ENCODE measurements at places on chromosomes 1 and 21.

DNA sequence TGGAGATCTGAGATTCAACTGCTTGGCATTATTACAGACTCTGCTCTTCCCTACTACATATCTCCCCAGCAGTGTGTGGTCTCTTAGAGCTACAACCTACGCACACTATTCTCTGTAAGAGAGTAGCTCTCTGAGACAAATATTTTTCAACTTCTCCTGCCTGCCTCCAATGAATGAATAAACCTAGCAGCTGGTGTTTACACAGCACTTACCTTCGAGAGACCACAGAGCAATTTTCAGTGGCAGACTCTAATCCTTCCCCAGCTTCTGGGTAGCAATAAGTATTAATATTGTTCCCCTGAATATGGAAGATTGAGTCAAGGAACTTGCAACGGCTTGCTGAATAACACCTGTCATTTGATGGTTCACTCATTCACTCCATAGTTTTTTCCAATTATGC lies 350.9 kb upstream of the SPAG17 start:
- no peak for DNase-seq

DNA sequence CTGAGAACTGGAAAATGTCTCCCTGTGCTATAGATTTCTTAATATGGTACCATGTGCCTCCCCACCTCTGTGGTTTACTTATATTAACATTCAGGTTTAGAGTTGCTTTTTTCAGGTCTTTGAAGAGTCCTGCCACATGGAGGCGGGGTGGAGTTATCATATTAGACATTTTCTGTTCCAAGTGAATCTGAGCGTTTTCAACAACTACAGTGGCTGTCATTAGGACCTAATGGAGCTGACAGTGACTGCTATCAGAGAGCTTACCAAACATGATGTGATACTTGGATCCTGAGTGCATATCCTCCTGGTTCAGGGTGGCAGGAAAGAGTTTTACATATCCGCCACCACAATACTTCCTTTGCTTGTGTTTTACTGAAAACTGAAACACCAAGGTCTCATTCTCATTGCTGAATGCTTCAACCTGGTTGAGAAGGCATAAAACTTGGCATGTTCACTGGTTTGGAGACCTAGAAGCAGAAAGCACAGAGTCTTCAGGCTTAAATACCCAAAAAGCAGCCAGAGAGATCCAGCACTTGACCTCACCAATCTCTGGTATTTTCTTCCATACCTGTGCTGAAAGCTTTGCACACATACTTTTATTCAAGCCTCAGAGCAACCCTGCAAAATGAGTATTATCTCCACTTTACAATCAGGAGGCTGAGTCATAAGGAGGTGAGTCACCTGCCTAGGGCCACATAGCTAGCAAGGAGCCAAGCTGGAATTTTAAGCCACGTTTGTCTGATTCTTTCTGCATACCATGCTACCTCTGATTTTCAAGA lies 47.4 kb upstream of the OSBPL9 start:
- DNase-seq = peak; percentile 36

DNA sequence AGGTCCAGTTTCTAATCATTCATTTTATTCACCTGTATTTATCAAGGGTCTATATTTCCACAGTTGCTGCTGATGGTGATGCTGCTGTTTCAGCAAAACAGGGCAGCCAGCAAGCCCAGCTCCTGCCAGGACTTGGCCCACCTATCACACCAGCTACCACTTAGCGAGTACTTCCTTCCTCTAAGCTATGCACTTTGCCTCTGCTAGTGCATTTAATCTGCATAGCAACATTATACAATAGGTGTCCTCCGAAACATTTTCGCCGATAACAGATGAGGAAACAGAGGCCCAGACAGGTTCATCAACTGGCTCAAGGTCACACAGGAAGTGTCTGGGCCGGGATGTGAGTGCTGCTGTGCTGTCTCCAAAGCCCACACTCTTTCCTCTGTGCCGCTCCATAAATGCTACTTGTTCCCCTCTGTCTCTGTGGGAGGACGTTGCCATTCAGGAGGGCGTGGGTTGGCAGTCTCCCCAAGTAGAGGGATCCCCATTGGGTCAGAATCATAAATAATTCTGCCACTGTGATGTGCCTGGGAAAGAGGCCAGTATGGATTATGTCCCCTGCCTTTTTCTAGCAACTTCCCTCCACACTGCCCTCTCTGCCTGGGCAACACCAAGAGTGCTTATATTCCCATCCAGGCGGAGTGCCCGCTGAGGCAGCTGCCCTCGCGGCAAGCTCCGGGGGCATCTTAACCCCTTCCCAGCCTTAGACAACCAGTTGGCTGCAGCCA lies 9.4 kb upstream of the PLEKHA6 start:
- no peak for DNase-seq

DNA sequence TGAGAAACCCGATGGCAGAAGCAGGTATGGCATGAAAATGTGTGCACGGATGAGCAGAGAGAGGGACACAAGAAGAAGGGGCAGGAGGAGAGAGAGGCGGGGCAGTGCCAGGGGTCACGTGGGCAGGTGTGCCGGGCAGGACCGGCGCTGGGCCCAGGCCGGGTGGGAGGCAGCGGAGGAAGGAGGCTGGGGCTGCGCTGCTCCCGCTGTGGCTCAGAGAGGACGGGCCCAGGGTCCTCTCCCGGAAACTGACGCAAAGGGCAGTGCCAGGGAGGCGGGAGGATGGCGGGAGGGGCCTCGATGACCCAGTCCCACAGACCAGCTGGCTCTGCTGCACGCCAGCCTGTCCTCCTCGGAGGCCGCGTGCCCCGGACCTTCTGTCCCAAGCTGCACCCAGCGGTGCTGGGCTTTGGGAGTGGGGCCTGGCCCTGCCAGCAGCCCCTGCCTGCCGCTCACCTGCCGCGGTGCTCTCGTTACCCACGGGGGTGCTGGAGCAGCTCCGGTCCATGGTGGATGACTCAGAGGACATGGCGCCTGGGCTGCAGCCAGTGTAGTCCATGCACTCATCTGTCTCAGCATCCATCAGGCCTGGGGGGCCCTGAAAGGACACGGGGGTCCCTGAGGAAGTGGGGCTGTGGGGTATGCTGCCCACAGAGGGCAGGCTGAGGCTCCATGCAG lies 153.9 kb downstream of the CASZ1 start:
- DNase-seq = no peak

DNA sequence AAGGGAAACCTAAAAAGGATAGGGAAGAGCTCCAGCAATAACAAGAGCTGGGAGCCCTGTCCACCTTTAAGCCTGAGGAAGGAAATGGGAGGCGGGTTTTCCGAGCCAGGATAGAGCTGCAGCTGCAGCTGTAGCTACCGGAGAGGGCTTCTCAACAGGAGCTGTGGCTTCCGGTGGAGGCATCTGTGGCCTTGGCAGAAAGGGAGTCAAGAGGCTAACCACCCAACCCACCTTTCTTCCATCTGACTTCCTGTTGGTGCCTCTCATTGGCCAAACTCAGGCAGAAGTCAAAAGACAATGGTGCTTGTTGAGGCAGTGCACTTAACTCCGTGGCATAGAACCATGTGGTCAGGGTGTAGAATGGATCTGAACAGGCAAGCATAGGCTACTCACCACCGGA lies 313.1 kb upstream of the DAB1 start:
- no peak for DNase-seq

GRCh38 chr1:88063605-88064004 lies 620.5 kb upstream of the PKN2 start:
- DNase-seq = no peak

- no peak for DNase-seq
Observed at GRCh38 chr21:25999921-26000582, 170.5 kb downstream of the APP start.

GRCh38 chr1:41003640-41004220 lies 17.8 kb downstream of the SLFNL1 start:
- DNase-seq = peak; percentile 97

- DNase-seq = no peak
Observed at GRCh38 chr1:42567038-42567437, 91.2 kb upstream of the PPIH start.

- DNase-seq = no peak
Observed at GRCh38 chr1:24403806-24404205, 9.8 kb downstream of the STPG1 start.

DNA sequence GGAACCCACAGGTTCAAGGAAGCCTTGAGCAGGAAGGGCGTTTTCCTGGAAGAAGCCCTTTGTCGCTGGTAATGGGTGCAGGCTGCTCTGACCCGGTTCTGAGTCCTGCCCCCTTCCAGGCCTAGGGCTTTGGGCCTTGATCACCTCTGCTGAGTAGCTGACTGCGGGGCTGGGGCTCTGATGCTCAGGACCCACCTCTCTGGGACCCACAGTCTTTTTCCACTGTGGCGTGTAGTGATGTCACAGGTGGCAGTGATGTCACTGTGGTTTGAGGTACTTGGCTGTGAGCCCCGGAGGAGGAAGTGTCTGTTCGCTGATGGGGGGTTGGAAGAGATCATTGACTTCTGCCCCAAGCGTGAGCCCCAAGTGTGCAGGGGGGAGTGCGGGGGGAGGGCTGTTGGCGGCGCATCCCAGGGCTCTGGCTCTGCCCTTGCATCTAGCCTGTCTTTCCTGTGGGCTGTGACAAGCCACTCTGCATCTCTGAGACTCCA lies 6.9 kb downstream of the TNFRSF1B start:
- DNase-seq = no peak

- no peak for DNase-seq
Observed at GRCh38 chr1:154533952-154534844, 24.3 kb downstream of the UBE2Q1 start.

- no peak for DNase-seq
Observed at GRCh38 chr1:3428899-3429298, 25.6 kb upstream of the ARHGEF16 start.

- DNase-seq = no peak
Observed at GRCh38 chr21:45982758-45983648, 1.4 kb downstream of the COL6A1 start.

GRCh38 chr1:70202173-70202758 lies 3.1 kb downstream of the LRRC40 start:
- no peak for DNase-seq

- no peak for DNase-seq
Observed at GRCh38 chr1:30611741-30612309, 111.6 kb downstream of the MATN1 start.

DNA sequence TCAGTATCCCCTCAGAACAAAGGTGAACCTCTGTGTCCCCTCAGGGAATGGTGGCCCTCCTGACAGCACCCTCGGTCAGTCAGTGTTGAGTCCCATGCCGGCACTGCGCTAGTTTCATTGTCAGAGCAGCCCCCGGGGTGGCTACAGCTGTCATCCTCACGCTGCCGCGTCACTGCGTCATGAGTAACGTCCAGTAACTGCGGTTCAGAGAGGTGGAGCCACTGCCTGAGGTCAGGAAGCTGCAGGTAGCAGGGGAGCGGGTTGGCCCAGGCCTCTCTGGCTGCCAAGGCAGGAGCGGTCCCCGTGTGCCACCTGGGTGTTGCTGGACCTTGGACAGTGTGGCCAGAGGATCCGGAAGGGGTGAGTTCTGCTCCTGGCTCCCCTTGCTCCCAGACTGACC lies 20.2 kb upstream of the WNT4 start:
- no peak for DNase-seq

DNA sequence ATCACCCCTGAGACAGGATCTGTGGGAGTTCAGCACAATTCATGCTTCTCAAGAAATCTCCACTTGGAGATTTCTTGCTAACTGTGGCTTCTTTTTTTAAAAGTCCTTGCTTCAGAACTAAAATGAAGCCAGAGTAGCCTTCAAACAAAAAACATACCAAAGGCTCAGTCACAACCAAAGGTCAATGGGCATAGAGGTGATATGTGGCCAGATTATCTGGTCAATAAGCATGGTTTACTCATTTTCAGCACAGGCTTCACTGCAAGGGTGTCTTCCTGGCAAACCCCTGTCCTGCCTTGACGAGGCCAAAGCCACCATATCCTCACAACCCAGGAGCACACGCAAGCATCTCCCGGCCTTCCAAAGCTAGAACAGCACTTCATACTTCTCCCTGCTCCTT lies 11.2 kb upstream of the SPRR4 start:
- DNase-seq = no peak

GRCh38 chr21:38798481-38798882 lies 7.2 kb upstream of the ETS2 start:
- no peak for DNase-seq

GRCh38 chr1:241532162-241532531 lies at the start of gene KMO:
KMO (plus strand) TSS chr1:241532378; CDS start chr1:241532445, 67 bp downstream.
- DNase-seq = no peak

DNA sequence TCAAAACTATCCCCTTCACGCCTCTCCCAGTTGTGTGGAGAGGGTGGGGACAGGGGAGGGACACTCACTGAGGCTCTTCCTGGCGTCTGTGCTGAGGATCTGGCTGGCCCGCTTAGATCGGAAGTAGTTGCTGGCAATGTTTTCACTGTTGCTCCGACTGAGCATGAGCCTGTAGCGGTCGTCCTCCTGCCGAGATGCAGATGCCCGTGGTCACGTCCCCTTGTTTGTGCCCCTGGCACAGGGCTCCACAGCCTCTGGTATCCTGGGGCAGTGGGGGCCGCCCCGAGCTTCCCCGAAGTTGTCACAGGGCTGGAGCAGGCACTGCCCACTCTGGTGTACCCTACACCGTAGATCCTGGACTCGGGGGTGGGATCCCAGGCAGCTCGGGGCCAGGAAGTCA lies 5.0 kb upstream of the DDOST start:
- DNase-seq = no peak

DNA sequence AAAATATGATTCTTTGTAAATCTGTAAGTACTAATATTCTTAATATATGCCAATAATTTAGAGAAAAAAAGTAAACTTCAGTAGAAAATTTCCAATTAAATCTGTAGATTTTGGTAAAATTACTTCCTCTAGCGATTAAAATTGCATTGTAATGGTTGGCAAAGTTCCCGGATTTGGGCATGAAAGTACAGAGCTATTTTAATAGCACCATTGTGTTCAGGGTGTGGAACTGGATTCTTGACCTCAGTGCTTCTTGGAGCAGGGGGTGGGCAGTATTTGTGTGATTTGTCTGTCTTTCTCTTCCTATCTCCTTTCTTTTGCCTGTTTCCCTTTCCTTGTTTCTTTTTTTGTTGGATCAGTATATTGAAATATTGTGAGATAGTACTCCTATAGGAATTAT lies 72.1 kb downstream of the DNM3 start:
- no peak for DNase-seq

GRCh38 chr1:183101841-183102276 lies 78.6 kb downstream of the LAMC1 start:
- DNase-seq = no peak

GRCh38 chr1:176466514-176466913 lies 3.5 kb downstream of the PAPPA2 start:
- DNase-seq = no peak

DNA sequence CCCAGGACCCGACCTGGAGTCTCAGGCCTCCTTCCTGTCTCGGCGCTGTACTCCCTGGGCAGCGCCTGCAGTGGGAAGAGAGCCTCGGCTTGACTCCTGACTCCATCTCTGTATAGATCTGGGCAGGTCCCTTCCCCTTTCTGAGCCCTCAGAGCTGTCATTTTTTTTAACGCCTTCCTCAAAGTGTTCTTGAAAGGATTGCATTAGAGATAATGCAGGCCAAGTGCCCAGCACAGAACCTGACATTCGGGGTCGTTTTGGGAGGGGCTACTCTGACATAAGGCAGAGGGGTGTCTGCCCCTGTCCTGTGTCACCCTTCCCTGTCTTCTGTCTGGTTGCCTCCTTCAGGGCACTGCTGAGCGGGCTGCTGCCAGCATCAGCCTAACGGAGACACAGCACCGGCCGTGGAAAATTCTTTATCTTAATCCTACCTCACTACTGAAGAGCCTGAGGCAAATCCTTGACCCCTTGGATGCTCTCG lies 271.6 kb downstream of the TRABD2B start:
- no peak for DNase-seq

All from AG04449 (cell line).